ENCODE measurements at places on chromosomes 3 and 15.

DNA sequence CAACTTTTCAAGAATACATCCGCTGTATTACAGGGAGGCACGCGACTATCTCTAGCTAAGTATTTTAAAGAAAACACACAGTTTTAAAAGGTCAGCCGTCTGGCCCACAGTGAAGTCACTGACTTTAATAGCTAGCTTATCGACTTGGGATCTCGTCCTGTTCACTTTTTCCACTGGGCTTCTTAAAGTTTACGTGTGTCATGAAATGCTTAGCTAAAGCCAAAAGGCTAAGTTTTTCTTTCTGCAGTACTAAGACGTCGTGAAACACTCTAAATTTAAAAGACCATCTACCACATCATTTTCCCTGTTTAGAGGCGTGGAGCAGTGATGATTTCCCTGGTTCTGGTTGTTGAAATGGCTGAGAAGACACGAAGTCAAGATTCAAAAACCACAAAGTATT, 27.1 kb downstream of the LRIG1 start:
- no peak for DNase-seq

GRCh38 chr3:8642001-8642400, 2.6 kb downstream of the SSUH2 start:
- no peak for DNase-seq

- no peak for DNase-seq
Measured at GRCh38 chr15:67196672-67197363, 57.6 kb downstream of the AAGAB start.

DNA sequence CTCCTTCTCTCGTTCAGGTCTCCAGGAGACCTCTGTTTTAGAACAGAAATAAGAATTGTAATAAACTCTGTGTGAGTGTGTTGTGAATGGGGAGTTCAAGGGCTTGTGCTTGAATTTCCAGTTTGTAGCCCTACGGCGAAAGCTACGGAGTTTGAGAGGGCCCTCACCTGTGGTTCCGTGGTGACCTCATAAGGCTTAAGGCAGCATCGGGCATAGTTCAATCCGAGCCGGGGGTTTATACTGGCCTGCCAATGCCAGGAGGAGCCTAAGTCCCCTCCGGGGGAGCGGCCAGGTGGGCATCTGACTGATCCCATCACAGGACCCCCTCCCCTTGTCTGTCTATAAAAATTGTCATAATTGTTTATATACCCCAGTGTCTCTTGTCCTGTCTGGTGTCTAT, 43.7 kb downstream of the ZBTB11 start:
- no peak for DNase-seq

- no peak for DNase-seq
Measured at GRCh38 chr15:76153241-76154197, 93.7 kb downstream of the TMEM266 start.

DNA sequence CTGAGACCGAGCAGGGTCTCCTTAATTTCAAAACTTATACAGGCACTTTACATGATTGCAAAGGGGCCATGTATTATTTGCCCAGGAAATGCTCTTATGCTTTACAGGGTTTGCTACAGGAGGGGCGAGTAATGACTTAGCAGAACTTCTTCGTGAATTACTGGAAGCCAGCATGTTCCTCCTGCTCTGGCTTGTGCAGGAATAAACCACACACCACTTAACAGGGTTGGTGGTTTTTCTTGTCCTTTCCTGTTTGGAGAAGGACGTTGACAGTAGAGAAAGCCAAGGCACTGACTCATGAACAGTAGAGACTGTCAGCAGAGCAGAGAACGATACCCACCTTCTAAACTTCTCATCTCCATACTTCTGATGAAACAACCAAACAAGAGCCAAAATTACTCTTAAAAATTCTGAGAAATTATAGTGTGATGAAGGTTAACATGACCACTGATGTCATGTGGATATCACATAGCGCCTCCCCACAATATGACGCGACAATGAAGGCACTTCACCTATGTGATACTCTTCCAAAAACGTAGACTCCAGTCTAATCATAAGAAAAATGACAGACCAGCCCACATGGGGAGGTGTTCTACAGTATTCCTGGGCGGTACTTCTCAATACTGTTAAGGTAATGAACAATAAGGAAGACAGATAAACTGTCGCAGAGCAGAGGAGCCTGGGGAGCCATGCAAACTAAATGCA, 24.7 kb upstream of the MCTP2 start:
- DNase-seq: no peak

- DNase-seq: no peak
Measured at GRCh38 chr3:146679995-146680394, 74.8 kb upstream of the PLSCR5 start.

DNA sequence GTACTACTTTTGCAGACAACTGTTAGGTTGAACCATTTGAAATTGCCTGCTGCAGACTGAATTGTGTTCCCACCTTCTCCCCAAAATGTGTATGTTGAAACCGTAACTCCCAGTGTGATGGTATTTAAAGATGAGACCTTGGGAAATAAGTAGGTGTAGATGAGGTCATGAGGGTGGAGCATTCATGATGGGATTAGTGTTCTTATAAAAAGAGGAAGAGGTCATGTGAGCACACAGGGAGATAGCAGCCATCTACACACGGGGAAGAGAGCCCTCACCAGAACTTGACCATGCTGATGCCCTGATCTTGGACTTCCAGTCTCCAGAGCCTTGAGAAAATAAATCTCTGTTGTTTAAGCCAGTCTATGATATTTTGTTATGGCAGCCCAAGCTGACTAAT, 17.4 kb upstream of the FHIT start:
- no peak for DNase-seq

DNA sequence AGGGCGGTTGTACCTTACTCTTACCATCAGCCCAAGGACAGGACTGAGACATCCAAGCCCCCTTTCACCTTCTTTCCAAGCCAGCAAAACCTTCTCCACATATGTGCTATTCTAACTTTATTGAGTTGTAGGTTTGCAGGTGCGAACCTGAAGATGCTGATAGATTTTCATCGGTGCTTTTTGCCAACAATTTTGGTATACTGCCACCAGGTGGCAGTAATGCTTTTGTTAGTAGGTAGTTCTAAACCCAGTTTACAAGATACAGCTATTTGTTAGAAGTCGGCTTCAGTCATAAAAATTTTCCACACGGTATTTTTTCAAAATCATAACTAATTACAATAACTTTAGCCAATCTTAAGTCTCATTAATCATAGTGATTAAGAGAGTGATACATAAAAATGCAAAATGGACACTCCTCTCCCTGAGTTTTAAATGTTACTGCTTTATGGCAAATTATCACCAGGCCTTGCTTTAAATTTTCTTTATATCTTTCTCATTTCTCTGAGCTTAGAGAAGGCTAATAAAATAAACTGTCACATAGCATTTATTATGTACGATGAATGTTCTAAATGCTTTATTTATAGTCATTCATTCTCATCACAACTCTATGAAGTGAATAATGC, 636 bp downstream of the TBC1D21 start:
- no peak for DNase-seq

GRCh38 chr3:24523988-24524727, 29.5 kb upstream of the THRB start:
- DNase-seq: no peak

- DNase-seq: no peak
Measured at GRCh38 chr3:117526470-117527079, 817.0 kb downstream of the TUSC7 start.

DNA sequence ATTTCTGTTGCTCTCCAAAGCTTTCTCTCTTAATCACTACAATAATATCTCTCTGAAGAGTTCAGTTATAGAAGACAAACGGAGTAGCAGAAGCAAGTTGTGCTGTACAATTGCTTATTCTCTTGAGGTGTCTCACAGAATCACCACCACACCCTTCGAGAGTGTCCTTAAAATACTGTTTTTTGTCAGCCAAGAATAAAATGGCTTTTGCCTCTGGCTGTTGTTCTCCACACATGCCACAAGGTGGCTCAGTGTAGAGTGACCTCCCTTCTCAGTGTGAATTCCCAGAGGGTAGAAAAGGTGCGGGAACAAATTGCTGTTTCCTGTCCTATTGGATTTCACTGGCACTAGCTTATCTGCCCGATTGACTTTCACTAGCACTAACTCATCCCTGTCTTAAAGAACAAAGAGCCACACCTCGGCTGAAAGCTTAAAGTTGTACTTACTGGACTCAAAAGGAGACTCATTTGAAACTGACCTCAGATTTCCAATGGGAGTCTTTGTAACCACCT, 134.2 kb upstream of the SATB1 start:
- DNase-seq: peak; percentile 10

- DNase-seq: no peak
Measured at GRCh38 chr15:73678498-73678897, 5.7 kb upstream of the CD276 start.

DNA sequence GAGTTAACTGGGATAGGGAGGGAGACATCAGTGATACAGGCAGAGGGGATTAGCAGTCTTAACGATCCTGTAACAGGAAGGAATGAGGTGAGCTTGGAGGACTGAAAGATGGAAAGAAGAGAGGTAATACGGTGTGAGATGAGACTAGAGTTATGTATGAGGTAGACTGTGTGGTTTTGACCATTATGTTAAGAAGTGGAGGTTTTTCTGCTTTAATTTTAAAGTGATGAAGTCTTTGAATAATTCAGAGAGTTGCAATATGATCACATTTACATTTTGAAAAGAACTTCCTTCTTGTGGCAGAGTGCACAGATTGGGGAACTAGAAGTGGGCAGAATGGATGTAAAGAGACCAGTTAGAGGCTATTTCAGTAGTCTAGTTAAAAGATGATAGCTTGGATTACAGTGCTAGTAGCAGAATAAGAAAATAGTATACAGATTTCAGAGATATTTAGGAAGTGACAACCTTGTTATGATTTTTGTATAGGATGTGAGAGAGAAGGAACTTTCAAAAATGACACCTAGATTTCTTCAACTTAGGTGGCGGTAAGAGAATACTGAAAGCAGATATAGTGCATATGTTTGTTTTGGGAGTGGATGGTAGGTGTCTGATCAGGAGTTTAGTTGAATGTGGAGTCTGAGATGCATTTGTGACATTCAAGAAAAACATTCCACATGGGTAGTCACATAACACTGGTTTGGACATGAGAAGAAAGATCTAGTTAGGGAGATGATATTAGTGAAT, 40.5 kb downstream of the STT3B start:
- no peak for DNase-seq

DNA sequence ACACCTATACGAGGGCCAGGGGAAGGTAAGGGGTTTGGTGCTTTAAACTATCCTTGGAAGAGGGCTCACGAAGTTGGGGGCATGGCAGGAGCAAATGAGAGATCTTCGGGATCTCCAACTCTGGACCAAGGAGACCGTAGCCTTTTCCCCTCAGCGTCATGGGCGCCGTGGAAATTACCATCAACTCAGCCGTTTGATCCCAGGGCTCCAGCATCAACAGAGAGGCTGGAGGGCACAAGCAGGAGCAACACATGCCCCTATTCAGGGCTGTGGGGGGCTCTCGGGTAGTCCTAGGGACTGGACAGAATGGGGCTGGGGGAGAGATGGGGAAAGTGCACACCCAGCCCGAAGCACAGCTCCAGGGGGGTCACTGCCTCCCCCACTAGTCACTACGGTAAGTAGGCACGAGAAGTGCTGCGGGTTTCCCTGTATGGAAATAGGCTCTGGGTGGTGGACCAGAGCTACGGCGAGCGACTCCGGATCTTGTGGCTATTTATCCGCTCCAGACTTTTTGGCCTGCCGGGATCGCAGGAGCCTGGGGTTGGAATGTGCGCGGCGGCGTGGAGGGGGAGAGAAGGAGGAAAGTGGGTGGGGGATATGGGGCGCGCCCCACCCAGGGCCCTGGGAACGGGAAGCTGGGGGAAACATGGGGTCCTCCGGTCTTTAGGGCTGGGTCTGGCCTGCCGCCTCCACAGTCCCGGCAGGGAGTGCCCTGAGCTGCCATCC, 539 bp upstream of the LAMB2 start:
- peak; percentile 70 for DNase-seq

DNA sequence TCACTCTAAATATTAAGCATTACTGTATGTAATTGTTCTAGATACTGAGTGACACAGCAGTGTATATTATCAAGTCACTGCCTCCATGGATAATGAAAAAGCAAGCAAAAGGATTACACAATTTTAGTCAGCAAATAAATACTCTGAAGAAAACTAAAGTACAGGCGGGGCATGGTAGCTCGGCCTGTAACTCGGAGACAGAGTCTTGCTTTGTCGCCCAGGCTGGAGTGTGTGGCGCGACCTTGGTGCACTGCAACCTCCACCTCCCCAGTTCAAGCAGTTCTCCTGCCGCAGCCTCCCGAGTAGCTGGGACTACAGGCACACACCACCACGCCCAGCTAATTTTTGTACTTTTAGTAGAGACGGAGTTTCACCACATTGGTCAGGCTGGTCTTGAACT, 32.7 kb downstream of the RBM6 start:
- no peak for DNase-seq

DNA sequence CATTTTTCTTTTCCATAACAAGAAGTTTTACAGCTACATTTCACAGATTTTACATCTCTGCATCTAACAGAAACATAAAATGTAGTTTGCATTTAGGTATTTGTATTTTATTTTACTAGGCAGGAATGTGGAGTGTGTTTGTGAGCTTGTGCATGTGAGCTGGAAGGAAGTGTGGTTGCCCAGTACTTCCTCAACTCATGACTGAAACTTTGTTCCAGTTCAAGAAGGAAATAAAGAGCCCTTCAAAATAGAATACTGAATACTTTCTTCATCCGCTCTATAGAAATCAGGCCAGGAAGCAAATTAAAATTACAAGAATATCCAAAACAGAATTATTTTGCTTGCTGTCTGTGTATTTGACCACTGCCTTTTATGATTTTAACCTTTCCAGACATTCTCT, 81.3 kb downstream of the CHL1 start:
- DNase-seq: no peak

DNA sequence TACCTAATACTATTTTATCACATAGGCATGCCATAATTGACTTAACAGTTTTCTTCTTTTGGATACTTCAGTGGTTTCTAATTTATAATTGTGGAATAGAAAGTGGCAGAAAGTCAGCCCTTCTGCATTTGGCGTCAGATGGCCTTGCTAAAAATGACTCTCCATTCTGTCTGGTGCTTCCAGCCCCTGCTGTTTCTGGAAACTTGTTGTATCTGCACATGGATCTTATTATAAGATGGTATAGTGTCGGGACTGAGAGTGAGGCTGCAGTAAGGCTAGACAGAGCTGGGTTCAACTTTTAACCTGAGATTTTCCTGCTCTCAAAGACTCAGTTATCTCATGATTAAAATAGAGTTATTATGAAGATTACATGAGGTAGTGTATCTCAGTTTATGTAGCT, 74.8 kb upstream of the WDR72 start:
- DNase-seq: no peak

DNA sequence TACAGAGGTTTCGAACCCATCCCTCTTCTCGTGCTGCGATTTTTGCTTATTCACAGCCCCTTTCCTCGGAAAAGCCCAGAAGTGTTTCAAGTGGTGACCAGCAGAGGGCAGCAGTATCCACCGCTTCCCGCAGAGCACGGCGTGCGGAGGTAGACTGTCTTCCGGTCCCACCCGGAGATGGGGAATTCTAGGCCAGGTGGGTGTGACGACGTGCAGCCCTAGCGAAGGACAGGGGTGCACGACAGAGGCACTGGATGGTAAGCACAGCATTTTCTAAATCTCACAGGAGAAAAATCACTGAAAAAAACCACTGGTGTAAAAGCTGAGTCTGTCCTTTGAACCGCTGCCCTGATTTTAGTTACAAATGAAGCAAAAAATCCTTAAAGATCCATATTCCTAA, 7.4 kb upstream of the PSMD6 start:
- DNase-seq: peak; percentile 62

GRCh38 chr15:57085267-57085666, 166.8 kb downstream of the TCF12 start:
- DNase-seq: no peak

- DNase-seq: no peak
Measured at GRCh38 chr3:140020541-140020940, 85.6 kb downstream of the CLSTN2 start.
